Mucosa of descending colon (tissue), 3 donors: ENCODE measurements at places on chromosomes 16 and 17. TPM values are rescaled to one million over a fixed set of nuclear protein-coding genes. Genes with fewer than 3 reads are reported as not detected.

DNA sequence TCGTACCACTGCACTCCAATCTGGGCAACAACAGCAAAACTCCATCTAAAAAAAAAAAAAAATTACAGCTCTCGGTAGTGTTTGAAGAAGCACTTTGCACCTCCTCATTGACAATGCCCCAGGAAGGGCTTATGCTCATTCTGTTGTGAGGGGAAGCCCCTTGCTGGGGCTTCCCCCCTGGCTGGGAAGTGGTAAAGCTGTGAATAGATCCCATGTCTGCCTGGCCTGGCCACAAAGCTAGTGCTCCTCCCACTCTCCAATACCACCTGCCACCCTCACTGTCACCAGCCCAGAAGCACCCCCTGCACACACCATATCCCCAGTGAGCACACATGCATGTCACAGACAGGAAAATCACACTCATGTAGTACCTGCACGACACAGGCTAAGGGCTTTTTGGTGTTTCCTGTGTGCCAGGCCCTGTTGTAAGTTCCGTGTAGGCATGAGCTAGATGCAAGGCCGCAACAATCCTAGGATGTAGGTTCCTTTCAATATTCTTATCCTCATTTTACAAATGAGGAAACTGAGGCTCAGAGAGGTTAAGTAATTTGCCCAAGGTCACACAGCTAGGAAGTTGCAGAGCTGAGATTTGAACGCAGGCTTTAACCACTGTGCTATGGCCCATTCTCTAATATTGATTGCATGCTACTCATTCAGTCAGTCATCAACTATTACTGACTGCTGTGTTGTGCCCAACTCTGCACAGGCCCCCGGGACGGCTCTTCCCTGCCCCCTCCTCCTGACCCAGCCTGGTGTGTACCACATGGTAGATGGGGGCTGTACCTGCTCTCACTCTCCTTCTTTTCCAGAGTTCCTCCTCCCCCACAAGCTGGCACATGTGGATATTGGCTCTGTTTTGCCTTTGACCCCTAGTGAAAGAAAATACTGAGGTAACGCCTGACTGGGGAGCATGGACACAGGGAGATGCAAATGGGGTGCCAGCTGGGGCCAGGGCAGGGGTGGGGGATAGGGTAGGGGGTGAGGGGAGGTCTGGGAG lies 11.9 kb upstream of the COL1A1 start:
- no peak for DNase-seq

- no peak for DNase-seq
Measured at GRCh38 chr17:9095390-9095789, 74.1 kb downstream of the NTN1 start.

GRCh38 chr16:65819136-65819898 lies 547.2 kb upstream of the CDH5 start:
- no peak for DNase-seq

GRCh38 chr17:80584176-80584905 lies 39.7 kb downstream of the RPTOR start:
- DNase-seq, result no peak

DNA sequence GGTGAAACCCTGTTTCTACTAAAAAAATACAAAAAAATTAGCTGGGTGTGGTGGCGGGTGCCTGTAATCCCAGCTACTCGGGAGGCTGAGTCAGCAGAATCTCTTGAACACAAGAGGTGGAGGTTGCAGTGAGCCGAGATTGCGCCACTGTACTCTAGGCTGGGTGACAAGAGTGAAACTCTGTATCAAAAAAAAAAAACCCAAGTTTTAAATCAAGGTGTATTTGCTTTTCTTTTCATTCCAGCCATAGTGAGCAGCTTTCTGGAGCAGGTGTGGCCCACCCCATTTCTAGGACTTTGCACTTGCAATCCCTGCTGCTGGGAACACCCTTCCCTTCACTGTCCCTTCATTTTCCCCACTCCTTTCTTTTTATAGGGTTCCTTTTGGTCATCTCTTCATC lies 28.8 kb downstream of the TMEM238L start:
- DNase-seq, result peak; percentile 53

The PARN gene
- 34.0 TPM for total RNA-seq
